Diencephalon (tissue), 1 donor: ENCODE measurements at places on chromosomes 13 and 19. TPM values are rescaled to one million over a fixed set of nuclear protein-coding genes. Genes with fewer than 3 reads are reported as not detected.

The ALOX5AP gene
- 3.7 TPM for total RNA-seq

The LENG8 gene
- 24.7 TPM for total RNA-seq

The FCHO1 gene
- 30.0 TPM for total RNA-seq

The GSX1 gene
- 0.92 TPM for total RNA-seq

The PRSS57 gene
- not detected for total RNA-seq

The CD33 gene
- total RNA-seq = 0.23 TPM

The PSG7 gene
- total RNA-seq = not detected
